Neural progenitor cell (in vitro differentiated cells): ENCODE measurements at places on chromosomes 5 and 9.

- DNase-seq, result no peak
Measured at GRCh38 chr5:119059740-119060255, 11.1 kb upstream of the DMXL1 start.

GRCh38 chr5:127229185-127229889, 61.3 kb upstream of the MEGF10 start:
- peak; percentile 50 for DNase-seq

DNA sequence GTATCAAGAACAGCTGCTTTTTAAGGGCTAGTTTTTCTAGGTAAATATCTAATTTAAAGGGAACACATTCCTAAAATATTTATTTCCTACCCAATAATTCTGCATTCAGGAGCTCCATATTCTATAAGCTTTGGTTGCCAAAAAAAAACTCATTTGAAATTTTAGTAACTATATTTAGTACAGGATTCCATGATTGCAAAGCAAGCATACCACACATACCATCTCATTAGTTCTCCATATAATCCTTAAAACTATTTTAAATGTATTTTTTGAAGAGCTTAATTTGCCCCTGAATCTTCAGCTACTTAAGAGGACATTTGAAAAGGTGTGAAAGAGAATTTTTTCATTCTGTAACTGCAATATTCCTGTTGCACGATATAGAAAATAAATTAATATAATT, 877.0 kb downstream of the NR2F1-AS1 start:
- DNase-seq, result no peak

- no peak for DNase-seq
Measured at GRCh38 chr5:133830911-133831310, 137.5 kb downstream of the C5orf15 start.

DNA sequence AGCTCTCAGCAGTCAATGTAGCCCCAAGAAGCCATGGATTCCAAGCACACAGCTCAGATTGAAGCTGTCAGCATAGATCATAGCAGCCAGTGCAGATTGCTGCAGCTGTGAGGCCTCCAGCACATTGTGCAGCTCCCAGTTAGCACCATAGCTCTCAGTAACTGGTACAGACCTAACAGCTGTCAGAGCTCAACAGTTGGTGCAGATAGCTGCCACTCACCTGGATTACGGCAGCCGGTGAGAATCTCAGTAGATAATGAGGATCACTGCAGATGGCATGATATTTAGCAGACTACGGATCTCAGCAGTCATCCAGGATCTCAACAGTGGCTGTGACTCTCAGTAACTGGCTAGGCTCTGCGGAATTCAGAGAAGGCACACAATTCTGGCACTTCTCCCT, 500.4 kb downstream of the TUSC1 start:
- peak; percentile 1 for DNase-seq

- peak; percentile 50 for DNase-seq
Measured at GRCh38 chr5:138439477-138440158, 761 bp downstream of the REEP2 start.

DNA sequence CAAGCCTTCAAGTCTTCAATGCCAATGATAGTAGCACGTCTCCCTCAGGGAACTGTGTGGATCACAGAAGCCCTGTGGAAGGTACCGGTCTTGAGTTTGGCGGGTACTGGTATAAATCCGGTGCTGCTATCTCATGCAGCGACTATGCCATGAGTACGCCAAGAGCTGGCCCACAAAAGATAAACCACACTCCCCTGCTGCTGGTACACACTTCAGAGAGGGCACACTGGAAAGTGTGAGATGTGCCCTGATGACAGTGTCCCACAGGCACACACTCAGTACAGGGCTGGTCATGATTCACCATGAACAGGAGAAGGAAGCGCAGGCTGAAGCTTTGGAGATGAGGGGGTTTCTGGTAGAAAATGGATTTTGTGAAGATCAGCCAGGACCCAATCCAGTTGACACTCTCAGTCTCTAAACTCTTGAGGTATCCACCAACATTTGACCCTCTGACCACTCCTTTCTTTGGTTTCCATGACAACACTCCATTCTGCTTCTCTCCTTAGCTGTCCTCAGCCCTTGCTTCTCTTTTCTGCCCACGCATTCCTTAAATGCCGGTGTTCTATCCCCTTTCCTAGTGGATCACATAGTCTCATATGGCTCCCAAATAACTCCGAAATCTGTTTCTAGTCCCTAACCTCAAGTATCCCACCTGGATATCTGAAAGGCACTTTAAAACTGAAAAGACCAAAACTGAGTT, 5.1 kb downstream of the AMACR start:
- peak; percentile 56 for DNase-seq

- DNase-seq, result no peak
Measured at GRCh38 chr5:128842241-128842640, 123.0 kb upstream of the SLC27A6 start.

DNA sequence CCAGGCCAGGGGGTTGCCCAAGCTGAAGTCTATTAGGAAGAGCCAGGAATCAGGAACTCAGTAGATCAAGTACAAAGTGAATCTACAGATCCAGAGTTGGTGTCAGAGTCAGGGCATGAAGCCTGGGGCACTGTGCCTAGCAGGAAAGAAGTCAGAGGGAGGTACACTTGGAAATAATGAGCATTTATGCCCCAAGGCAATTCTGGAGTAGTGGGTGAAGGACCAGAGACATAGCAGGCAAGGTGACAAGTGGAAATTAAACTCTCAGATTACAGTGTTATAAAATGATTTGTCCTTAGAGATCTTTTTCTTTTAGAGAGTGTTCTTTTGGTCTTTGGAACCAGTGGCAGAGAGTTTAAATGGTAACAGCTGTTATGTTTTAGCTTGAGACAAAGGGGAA, 138.0 kb downstream of the ADAMTSL1 start:
- DNase-seq, result no peak

GRCh38 chr5:32276173-32276853, 36.4 kb downstream of the MTMR12 start:
- DNase-seq, result no peak

DNA sequence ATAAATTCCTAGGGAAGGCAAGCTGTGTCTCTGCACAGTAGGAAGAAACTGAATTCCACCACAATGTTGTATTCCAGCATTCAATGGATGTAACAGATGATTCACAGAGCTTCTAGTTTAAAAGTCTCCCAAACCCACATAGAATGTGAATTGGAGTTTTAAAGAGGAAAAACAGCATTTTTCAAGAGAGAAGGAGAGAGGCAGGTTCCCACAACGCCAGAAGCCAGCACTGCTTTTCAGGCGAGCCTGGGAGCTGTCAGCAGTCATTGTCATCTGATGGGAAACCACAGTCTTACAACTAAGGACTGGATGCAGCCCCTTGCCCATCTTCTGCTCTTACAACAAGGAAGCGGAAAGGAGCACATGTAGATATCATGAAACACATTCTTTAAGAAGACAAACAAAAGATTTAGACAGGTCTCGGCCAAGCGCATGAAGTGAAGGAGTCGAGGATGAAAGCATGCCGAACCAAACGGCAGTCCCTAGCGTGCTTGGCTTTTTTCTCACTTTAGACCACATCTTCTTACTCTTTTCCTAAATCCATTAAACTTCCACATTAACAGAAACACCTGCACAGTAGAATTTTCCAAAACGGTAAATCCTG, 638 bp downstream of the DIRAS2 start:
- DNase-seq, result peak; percentile 43

- no peak for DNase-seq
Measured at GRCh38 chr5:132363431-132364112, 5.9 kb upstream of the SLC22A5 start.

DNA sequence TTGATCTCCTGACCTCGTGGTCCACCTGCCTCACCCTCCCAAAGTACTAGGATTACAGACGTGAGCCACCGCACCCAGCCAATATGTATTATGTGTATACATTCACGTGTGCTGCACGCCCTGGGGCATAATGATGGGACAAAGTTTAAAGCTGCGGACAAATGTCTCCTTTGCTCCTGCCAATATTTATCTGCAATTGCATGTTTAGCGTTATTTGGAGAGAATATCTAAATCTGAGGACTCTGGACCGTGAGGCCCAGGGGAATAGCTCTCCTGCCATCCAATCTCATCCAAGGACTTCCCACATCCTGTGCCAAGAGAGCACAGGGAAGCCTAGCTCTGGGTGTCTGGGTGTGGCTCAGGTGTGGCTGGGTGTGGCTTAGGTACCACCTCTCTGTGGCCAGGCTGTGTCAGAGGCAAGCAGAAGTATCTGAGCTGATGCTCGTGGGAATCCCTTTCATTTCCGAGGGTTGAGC, 6.9 kb upstream of the BOD1 start:
- no peak for DNase-seq

DNA sequence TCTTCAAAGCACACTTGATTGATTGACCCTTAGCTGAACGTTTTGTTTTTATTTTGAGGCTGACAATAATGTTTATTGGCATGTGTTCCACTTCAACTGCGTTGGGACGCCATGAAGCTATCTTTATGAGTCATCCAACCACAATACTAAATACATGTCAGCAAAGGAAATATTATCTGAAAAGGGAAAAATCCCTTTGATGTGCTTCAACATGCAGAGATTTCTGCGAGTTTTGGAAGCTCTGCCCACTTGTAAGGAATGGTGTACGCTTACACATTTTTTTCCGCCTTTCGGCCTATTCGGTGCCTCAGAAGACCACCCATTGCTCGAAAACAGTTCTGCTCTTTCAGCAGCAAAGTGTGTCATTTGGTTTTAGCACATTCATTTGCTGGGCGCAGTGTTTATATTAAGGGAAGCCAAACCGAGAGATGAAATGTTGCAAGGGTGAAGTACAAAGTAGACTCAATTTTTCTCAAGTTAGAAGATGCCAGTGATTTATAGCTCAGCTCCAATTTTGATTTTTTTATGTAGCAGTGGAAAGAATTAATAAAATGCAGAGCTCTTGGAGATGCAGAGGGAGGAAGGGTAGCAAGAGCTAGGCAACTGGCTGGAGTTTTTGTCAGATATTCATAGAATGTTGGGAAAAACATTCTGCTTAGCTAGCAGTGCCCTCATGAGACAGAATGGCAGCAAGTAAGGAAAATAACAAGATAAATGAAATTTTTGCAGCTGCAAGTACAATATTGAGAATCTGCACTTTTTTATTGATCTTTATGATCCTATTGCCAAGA, 68.9 kb downstream of the PRDM6 start:
- DNase-seq, result no peak

DNA sequence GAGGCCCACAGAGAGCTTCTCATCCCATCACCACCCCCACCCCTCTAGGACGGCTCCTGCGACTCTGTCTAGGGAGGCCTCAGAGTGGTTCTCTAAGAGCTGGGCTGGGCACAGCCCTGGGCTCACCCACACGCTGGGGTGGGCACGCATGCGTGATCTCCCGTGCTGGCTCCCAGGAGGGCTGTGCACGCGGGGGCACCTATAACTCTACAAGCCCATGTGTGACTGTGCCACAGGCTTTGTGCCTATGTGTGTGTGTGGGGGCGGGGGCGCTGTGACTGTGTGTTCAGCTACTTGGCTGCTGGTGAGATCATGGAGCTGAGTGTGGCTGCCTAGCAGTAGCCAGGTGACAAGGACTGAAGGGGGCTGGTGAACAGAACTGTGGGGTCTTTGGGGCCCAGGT, 32.2 kb downstream of the NDUFA8 start:
- no peak for DNase-seq

DNA sequence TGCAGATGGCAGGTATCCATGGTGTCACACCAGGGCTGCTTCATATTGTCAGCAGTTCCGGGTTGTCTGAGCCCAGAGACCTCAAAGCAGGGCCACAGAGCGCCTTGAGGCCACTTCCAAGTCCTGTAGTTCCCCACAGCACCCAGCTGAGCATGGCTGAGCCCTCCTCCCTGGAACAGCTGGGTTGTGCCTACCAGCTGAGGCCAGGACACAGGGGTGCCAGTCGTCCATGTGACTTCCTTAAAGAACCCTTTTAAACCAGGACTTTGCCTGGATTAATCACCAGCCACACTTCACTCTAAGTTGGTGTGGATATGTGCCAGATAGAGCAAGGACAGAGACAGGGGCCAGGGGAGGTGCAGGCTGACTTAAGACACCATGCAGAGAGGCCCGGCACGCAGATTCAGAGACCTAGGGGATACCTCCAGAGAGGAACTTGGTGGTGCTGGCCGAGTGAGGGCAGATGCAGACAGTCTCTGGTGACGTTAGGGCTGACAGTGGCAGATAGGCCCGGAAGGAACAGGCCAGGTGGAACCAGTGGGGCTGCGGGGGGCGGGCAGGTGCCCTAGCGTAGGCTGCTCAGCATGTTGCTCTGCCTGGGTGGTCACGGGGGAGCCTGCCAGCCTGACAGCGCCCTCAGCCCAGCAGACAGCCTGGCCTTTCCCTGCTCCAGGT, 142.7 kb downstream of the CACNA1B start:
- DNase-seq, result no peak

- no peak for DNase-seq
Measured at GRCh38 chr5:100860407-100860806, 42.7 kb downstream of the ST8SIA4 start.

DNA sequence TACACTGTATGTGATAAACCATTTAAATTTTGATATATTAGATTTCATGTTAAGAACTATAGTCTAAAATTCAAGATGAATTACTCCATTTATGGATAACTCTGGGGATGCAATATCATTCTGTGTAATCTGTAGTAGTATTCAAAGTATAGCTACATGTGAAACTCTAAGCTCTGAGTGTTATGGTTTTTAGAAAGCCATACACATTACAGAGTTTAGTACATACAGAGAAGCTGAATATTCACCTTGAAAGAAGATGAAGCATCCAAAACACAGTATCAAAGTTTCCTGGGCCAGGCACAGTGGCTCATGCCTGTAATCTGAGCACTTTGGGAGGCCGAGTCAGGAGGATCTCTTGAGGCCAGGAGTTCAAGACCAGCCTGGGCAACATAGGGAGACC, 25.0 kb downstream of the ABHD17B start:
- no peak for DNase-seq

GRCh38 chr9:106892632-106893031, 29.7 kb downstream of the ZNF462 start:
- peak; percentile 64 for DNase-seq

DNA sequence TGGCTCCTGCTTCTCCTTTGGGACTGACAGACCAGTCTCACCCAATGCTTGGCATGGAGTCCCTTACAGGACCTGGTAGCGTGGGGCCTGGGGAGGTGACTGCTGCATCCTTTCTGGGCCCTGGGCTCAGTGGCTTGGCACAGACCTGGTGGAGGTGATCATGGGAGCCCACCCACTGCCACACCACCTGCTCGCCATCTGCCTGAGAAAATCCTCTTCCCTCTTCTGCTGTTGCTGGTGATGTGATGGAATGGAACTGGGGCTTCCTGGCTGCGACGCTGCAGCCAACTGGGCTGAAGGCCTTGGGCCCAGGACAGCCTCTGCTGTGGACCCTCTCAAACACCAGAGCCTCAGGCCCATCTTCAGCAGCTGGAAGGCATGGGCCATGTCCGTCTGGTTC, 122.5 kb upstream of the PANK3 start:
- no peak for DNase-seq

GRCh38 chr5:87411973-87412629, 629 bp downstream of the CCNH start:
- peak; percentile 21 for DNase-seq
